Activated B cell treated with CpG ODN at 0.5 μM for 24 hours (primary cell): ENCODE measurements at places on chromosomes 2 and 18. TPM values are rescaled to one million over a fixed set of nuclear protein-coding genes. Genes with fewer than 3 reads are reported as not detected.

DNA sequence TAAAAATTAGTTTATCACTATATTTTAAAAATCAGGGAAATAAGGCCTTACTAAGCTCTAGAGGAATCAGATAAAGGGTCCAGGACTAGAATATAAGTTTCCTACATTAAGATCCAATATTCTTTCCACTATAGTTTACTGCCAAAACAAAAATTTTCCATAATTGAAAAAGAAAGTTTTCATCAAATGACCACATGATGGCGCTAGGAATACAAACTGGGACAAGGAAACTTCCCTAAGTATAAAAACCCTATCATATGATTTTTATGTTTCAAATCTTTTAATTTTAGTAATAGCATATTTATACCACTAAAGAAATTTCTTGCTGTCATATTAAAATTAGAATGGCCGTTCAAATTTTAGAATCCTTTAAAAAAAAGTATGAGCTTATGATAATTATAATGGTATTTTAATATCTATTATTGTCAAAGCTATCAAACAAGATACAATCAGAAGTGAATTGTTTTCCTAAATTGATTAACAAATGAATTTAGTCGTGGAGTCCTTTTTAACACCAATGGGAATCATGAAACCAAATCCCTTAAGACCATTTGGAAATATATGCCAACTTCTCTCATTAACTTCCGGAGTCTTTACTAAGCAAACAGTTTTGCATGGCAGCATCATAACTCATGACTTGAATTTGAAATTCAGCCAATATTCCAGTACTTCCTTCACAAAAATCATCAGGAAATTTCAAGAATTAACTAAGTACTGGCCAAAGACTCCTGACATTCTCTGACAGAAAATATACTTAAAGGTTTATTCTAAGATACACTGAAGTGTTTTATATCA is 70.3 kb downstream of the SCN1A start:
- no peak for DNase-seq
- no peak overlapping the region for H3K4me3 ChIP-seq
- no peaks in the 10 kb centered on the region for H3K4me1 ChIP-seq
- H3K36me3 ChIP-seq, result no peaks in the 10 kb centered on the region
- no peak overlapping the region for H3K27ac ChIP-seq

- no peaks in the 10 kb centered on the region for H3K36me3 ChIP-seq
- no peak overlapping the region for H3K27ac ChIP-seq
- H3K4me3 ChIP-seq, result no peak overlapping the region
- no peak for DNase-seq
- H3K27me3 ChIP-seq, result peaks cover 3% of the 10 kb centered on the region
- H3K4me1 ChIP-seq, result no peaks in the 10 kb centered on the region
These were observed 446.8 kb downstream of the EIPR1 start for GRCh38 chr2:2930841-2931240.

GRCh38 chr2:169221745-169222369 is 140.5 kb downstream of the LRP2 start:
- H3K4me1 ChIP-seq, result no peaks in the 10 kb centered on the region
- H3K27ac ChIP-seq, result no peak overlapping the region
- DNase-seq, result no peak
- no peaks in the 10 kb centered on the region for H3K36me3 ChIP-seq
- no peak overlapping the region for H3K4me3 ChIP-seq

Gene GCG
- not detected in 2 replicates for total RNA-seq

DNA sequence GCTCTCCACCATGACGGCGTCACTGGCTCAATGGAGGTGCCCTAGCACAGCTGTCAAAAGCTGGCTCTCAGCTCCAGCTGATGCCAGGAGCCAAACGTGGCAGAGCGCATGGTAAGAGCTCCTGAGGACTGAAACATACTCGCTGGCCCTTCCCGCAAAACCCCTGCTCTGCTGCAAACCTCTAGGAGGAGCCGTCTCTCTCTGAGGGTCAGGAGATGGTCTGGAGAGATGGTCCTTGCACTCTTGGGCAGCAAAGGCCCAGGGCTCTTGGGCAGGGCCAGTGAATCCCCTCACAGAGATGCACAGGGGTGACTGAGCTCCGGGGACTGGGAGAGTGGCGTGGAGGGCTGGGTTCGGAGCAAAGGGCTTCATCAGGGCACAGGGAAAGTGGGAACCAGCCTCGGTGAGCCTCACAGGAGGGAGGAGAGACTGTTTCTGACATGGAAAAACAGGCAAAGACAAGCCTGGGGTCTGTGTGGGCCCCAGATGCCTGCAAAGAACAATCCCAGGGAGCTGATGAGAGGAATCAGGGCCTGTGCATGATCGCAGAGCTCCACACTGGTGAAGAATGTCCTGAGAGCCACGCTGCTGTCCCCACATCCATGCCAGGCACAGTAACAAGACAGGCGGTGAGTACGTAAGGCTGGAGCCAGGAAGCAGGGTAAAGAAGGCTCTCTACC is 17.2 kb downstream of the SNORC start:
- peaks cover 2% of the 10 kb centered on the region for H3K4me1 ChIP-seq
- no peaks in the 10 kb centered on the region for H3K36me3 ChIP-seq
- DNase-seq, result peak; percentile 7
- H3K27ac ChIP-seq, result no peak overlapping the region

DNA sequence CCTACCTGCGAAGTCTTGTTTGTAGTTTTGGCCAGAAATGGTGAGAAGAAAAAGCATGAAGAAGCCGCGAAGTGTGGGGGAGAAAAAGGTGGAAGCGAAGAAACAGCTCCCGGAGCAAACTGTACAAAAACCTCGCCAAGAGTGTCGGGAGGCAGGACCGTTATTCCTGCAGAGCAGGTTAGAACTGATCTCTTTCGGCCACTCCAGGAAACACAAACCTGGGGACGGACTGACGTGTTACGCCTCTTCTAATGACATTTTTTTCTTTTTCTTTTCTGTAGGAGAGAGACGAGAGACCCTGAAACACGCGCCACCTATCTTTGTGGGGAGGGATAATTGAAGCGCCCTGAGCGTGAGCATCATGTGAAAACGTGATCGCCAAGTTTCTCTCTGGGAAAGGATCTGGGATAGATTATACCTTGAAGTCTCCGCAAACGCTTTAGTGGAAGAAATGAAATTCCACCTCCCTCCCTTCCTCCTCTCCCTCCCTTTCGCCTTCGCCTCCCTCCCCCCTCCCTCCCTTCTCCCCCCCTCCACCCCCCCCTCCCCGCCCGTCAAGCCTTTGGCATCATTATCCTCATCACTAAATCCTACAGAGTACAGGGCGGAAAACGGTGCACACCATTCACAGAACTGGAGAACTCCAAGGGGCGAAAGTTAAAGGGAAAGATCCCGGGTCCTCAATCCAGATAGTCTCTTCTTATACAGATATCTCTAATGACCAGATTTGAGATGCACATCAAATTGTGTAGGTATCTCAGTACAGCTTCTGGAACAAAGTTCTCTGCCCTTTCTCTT is at the start of gene ZEB2:
TSS of gene ZEB2 (minus strand) at position 186 of the 798 bp plus-strand sequence. CDS start 2,769 bp downstream, outside the sequence.
- H3K4me3 ChIP-seq, result no peak within 1 kb of the TSS
- H3K36me3 ChIP-seq, result peaks cover 15% of the 10 kb centered on the region
- H3K4me1 ChIP-seq, result peaks cover 37% of the 10 kb centered on the region
- H3K27me3 ChIP-seq, result no peaks in the 10 kb centered on the region

Gene PROKR1
- 0.05 and 0.09 TPM in 2 replicates for total RNA-seq

Gene MAP4K4
- 211 and 232 TPM in 2 replicates for total RNA-seq

Gene KIAA2012
- not detected in 2 replicates for total RNA-seq

GRCh38 chr2:120938045-120938771 is 202.5 kb downstream of the GLI2 start:
- H3K27ac ChIP-seq, result no peak overlapping the region
- H3K4me3 ChIP-seq, result no peak overlapping the region
- DNase-seq, result no peak
- no peaks in the 10 kb centered on the region for H3K36me3 ChIP-seq

Gene SLC19A3
- total RNA-seq, result not detected in 2 replicates

DNA sequence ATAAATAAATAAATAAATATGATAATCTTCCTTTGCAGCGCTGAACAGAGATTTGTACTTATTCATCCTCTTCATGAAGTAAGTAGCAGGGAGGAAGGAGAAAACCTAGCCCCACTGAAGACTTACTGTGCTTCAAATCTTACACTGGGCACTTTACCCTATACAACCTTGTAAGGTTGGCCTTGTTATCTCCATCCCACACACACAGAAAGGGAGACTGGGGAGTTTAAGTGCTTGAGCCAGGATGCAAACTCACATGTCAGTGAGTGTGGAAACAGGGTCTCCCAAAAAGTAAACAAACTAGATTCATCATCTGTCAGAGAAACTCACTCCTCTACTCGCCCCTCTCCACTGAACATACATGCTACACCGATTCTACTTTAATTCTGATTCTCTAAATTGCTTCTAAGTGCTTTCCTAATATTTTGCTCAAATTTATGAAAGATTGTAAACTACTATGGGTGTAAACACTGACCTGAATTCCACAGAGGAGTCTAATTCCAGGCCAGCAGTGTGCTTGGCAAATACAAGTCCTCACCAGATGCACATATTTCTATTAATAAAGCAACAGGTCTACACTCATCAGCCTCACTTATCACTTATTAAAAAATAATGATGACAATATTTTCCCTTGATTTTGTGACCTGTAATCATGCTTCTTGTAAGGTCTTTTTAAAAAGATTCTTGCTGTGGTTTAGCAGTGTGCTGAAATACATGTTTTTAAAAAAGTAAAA is 155.5 kb downstream of the TCF4 start:
- no peaks in the 10 kb centered on the region for H3K27me3 ChIP-seq
- peaks cover 24% of the 10 kb centered on the region for H3K4me1 ChIP-seq
- H3K27ac ChIP-seq, result no peak overlapping the region
- DNase-seq, result no peak

GRCh38 chr2:58866040-58866439 is 624.9 kb upstream of the FANCL start:
- no peak overlapping the region for H3K27ac ChIP-seq
- no peaks in the 10 kb centered on the region for H3K36me3 ChIP-seq
- H3K4me3 ChIP-seq, result no peak overlapping the region
- peaks cover 11% of the 10 kb centered on the region for H3K4me1 ChIP-seq
- H3K27me3 ChIP-seq, result no peaks in the 10 kb centered on the region
- no peak for DNase-seq

Gene INHBB
- total RNA-seq, result not detected in 2 replicates

- H3K36me3 ChIP-seq, result no peaks in the 10 kb centered on the region
- H3K4me3 ChIP-seq, result no peak overlapping the region
- H3K27me3 ChIP-seq, result no peaks in the 10 kb centered on the region
- no peak overlapping the region for H3K27ac ChIP-seq
These were observed 11.5 kb upstream of the EIF2AK3 start for GRCh38 chr2:88638743-88639142.

Gene ARHGEF33
- total RNA-seq, result 0.27 and 0.69 TPM in 2 replicates

GRCh38 chr2:210199186-210199765 is 26.0 kb downstream of the ACADL start:
- H3K4me1 ChIP-seq, result no peaks in the 10 kb centered on the region
- no peak overlapping the region for H3K27ac ChIP-seq
- no peaks in the 10 kb centered on the region for H3K36me3 ChIP-seq
- H3K27me3 ChIP-seq, result peaks cover 11% of the 10 kb centered on the region

DNA sequence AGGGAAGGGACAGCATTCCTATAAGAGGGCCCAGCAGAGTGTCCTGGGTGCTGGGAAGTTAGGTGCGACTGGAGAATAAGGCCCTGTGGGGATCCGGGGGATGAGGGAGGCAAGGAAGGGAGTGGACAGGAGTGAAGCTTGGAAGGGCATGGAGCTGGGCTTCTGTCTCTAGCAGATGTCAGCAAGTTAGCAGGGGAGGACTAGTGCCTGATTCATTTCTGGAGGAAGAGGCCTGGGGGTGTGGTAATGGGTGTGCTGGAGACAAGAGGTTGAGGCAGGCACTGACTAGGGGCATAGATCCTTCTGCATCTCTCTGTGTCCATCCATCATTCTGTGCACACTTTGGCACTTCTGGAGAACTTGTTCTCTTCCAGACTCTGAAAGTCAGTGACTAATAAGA is 134.7 kb downstream of the ACOXL start:
- H3K27ac ChIP-seq, result no peak overlapping the region
- no peak overlapping the region for H3K4me3 ChIP-seq
- peaks cover 5% of the 10 kb centered on the region for H3K27me3 ChIP-seq
- no peak for DNase-seq
- H3K36me3 ChIP-seq, result no peaks in the 10 kb centered on the region

- H3K4me1 ChIP-seq, result no peaks in the 10 kb centered on the region
- DNase-seq, result no peak
- no peaks in the 10 kb centered on the region for H3K27me3 ChIP-seq
- H3K27ac ChIP-seq, result no peak overlapping the region
- H3K36me3 ChIP-seq, result no peaks in the 10 kb centered on the region
These were observed 655.1 kb downstream of the DSC3 start for GRCh38 chr18:30387401-30387800.

- no peak overlapping the region for H3K27ac ChIP-seq
- no peaks in the 10 kb centered on the region for H3K36me3 ChIP-seq
- DNase-seq, result no peak
- no peak overlapping the region for H3K4me3 ChIP-seq
- no peaks in the 10 kb centered on the region for H3K4me1 ChIP-seq
- no peaks in the 10 kb centered on the region for H3K27me3 ChIP-seq
These were observed 30.2 kb upstream of the LRATD1 start for GRCh38 chr2:14602309-14602708.

DNA sequence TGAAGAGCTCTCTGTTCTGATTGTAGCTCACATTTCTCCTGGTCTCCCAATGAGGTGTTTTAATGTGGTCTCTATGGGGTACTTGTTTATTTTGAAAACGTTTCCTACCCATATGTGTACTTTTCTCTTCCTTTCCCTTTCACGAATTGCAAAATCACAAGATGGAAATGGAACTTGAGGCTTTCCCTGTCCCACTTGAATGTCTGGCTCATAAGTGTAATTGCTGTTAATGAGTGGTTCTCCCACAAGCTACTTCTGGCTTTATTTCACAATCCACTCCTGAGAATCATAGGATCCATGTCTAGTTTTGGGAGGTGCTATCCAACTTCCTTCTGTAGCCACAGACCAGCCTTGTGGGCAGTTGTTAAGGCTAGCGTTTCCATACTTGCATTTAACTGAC is 81.1 kb upstream of the CAVIN2 start:
- H3K4me3 ChIP-seq, result no peak overlapping the region
- DNase-seq, result no peak
- peaks cover under 1% of the 10 kb centered on the region for H3K4me1 ChIP-seq
- H3K36me3 ChIP-seq, result no peaks in the 10 kb centered on the region

DNA sequence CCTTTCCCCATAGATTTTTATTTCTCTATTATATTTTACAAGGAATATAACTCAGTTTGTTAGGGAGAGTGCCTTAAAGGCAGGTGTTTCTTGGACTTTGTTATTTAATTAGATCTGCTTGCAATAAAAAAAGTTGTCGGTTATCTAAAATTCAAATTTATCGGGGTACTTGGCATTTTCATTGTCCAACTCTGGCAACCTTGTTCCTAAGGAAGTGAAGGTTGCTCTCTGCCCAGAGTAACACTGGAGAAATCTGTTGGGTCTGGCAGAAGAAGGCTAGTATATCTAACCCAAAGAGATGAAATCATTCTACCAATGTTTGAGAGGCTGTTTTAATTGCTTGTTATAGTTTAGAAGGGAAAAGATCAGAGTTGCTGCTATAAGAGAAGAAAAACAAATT is 42.8 kb upstream of the TTR start:
- no peaks in the 10 kb centered on the region for H3K27me3 ChIP-seq
- H3K4me1 ChIP-seq, result no peaks in the 10 kb centered on the region
- DNase-seq, result no peak
- H3K27ac ChIP-seq, result no peak overlapping the region

Gene NT5C1B
- total RNA-seq, result not detected in 2 replicates
